T follicular helper cell (primary cell): ENCODE measurements at places on chromosomes 7 and 10.

DNA sequence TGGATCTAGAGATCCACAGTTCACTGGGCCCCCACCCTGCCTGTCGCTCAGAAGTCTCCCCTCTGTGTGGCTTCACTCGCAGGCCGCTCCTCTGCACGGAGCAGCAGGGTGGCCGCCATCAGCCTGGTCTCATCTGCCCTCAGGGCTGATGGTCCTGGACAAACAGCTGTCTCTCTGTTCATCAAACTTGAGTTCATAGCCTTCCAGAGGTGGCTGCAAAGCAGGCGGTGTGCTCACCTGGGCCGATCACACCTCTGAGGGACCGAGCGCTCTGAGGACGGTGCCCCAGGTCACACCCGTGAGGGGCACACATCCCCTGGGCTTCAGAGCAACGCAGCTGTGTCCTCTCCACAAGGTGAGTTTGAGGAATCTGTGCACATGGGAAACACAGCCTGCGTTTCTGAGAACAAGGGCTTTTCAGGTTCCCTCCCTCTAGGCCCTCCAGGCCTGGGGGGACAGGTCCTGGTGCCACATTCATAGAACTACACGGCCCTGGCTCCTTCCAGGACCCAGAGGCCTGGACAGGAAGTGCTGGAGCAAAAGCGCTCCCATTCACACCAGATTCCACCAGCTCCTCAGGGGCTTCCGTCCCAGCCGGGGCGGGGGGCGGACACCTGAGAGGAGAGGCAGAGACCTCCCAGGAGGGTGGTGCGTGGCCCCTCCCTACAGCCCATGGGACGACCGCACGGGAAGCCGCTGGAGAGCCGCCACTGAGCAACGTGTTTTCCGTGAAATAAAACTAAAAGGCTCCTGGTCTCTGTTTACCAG, 31.2 kb upstream of the FAM20C start:
- no peak for DNase-seq

DNA sequence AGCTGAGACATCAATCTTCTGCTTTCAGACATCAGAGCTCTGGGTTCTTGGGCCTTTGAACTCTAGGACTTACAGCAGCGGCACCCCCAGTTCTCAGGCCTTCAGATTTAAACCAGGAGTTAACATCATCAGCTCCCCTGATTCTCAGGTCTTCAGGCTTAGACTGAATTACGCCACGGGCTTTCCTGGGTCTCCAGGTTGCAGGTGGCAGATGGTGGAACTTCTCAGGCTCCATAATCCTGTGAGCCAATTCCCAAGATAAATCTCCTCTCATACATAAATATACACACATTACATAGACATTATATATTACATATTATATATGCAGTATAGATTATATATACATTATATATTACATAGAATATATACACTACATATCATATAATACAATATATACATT, 408.9 kb upstream of the AUTS2 start:
- DNase-seq: no peak

GRCh38 chr10:128908499-128908898, 558.5 kb upstream of the MGMT start:
- DNase-seq: no peak

DNA sequence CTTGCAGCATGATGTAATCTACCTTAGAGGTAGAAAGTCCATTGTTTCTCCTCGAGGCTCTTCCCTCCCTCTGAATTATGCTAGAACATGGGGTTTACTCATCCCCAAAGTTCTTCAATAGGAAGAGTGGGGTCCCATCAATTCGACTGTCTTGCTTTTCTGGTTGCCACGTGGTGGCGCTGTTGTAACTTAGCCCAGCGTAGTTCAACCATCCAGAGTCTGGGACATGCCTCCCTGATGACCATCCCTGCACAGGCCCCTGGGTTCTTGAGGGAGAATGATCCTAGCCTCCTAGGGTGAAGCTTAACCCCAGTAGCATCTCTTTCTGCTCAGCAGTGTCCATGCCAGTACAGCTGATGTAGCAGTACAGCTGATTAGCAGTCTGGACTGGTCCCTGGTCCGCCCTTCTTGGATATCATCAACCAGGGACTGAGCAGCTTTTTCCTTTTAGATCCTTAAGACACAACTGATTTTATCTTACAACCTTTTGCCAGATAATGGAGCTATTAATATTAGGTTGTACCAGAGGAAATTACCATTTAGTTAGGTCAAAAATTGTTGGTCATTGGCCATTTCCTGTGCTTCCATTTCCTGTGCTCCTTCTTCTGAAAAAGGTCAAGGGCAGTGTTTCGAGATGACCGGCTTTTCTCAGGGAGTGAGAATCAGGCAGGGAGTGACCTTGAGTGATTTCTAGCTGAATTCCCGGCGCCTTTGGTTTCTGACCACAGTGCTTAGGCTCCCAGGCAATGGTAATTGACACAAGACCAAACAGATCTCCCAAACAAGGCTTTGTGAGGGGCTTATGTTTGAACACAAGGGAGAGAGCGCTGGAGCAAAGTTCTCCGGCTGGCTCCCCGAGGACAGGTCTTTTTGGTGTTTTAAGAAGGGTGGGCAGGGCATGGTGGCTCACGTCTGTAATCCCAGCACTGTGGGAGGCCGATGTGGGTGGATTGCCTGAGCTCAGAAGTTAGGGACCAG, 65.4 kb downstream of the TACC2 start:
- no peak for DNase-seq

GRCh38 chr10:34403512-34403911, 411.6 kb downstream of the PARD3 start:
- no peak for DNase-seq
